ENCODE measurements at places on chromosomes 2 and 18. TPM values are rescaled to one million over a fixed set of nuclear protein-coding genes. Genes with fewer than 3 reads are reported as not detected.

The MBD2 gene
- total RNA-seq: 27.5 TPM

- H3K36me3 ChIP-seq: no peaks in the 10 kb centered on the region
- H3K27me3 ChIP-seq: peaks cover 2% of the 10 kb centered on the region
- no peak overlapping the region for H3K27ac ChIP-seq
- no peaks in the 10 kb centered on the region for H3K4me1 ChIP-seq
- DNase-seq: no peak
These were observed 59.8 kb downstream of the SOX11 start for GRCh38 chr2:5751873-5752482.

The DSG4 gene
- not detected for total RNA-seq

GRCh38 chr18:36697905-36698304 lies 130.9 kb downstream of the TPGS2 start:
- H3K4me1 ChIP-seq: peaks cover 8% of the 10 kb centered on the region
- H3K27me3 ChIP-seq: no peaks in the 10 kb centered on the region
- DNase-seq: peak; percentile 94
- H3K4me3 ChIP-seq: no peak overlapping the region
- no peaks in the 10 kb centered on the region for H3K36me3 ChIP-seq

The CDH2 gene
- total RNA-seq: 111 TPM

The DYNAP gene
- total RNA-seq: not detected

- H3K36me3 ChIP-seq: no peaks in the 10 kb centered on the region
- no peak for DNase-seq
- H3K27ac ChIP-seq: no peak overlapping the region
- H3K27me3 ChIP-seq: no peaks in the 10 kb centered on the region
These were observed 52.0 kb downstream of the KIF5C start for GRCh38 chr2:148926981-148927401.

DNA sequence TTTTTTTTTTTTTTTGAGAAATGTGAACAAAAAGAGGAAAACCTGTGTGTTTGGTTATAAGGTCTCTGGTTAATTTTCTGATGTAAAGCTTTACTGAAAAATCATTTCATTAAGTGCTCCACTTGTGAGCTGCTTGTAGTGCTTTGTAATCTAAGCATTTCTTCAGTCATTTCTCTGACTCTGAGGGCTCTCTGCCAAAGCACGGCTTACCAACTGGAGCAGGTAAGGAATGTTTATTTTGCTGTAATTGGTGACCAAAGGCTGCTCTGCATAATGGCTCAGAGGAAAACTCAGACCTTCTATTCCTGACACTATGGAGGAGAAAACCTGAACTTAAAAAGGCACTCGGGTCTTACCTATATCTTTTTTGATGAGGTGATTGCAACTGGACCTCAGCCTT lies 848.8 kb downstream of the MBD2 start:
- no peaks in the 10 kb centered on the region for H3K36me3 ChIP-seq
- no peak for DNase-seq
- no peak overlapping the region for H3K27ac ChIP-seq
- H3K4me3 ChIP-seq: no peak overlapping the region

DNA sequence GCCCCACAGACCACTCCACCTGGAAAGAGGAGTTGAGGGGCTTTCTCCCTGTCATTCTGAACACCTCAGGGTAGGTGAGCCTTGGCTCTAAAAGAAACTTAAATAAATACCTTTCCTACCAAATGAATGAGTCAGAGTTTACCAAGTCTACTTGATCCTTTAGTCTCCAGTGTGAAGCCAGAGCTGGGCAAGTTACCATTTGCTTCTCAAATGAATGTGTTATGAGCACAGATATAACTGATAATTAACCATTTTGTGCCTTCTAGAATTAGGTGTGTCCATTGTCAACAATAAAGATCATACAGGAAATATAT lies 347.7 kb downstream of the KIAA1328 start:
- no peak for DNase-seq
- no peaks in the 10 kb centered on the region for H3K4me1 ChIP-seq
- H3K4me3 ChIP-seq: no peak overlapping the region
- no peak overlapping the region for H3K27ac ChIP-seq
- H3K27me3 ChIP-seq: no peaks in the 10 kb centered on the region
- H3K36me3 ChIP-seq: no peaks in the 10 kb centered on the region

DNA sequence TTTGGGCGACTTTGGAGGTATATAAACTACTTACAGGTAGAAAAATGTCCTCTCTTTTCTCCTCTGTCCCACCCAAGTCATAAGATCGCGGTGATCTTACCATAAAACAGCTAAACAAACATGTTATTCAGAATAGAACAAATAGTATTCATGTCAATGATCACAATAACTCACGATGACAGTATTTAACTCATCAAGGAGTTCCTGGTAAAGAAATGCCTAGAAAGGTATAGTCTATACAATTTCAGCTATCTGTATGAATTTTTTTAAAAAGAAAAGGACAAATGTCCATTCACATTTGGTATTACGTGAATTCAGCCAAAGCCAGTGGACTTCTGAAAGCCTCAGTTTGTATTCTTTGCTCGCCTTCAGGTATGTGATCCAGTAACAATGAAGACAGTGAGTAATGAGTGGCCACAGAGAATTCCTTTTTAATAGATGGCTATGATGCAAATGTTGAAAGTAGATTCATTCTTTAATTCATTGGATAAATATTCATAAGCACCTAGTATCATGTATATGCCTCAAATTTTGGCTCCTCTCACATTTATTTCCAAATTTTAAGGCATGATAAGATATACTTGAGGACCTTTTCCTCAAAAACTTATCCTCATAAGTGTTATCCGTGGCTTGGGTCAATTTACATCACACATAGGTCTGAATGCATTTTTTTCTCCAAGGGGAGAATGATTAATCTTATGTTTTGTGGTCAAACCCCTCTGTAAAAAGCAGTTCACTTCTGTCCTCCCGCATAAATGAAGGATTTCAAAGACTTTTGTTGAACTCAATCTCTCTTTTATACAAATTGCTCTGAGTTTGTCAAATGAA lies 20.3 kb downstream of the ABCB11 start:
- no peak for DNase-seq
- H3K36me3 ChIP-seq: no peaks in the 10 kb centered on the region
- H3K4me3 ChIP-seq: no peak overlapping the region
- H3K27ac ChIP-seq: no peak overlapping the region
- H3K27me3 ChIP-seq: no peaks in the 10 kb centered on the region

DNA sequence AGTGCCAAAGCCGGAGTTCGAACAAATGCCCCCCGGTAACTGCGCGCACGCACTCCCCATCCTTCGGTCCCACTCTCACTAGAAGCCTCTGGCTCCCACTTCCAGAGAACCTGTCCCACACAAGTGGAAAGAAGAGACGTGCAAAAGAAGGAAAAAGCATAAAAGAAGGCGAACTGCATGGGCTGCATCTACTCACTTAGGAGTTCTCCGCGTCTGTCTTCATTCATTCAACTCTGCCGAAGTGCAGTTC lies 312 bp downstream of the NR4A2 start:
- H3K27me3 ChIP-seq: no peaks in the 10 kb centered on the region
- peak overlapping the region; percentile 88 for H3K4me3 ChIP-seq
- no peaks in the 10 kb centered on the region for H3K4me1 ChIP-seq

- H3K27me3 ChIP-seq: no peaks in the 10 kb centered on the region
- no peak overlapping the region for H3K27ac ChIP-seq
- H3K36me3 ChIP-seq: no peaks in the 10 kb centered on the region
- no peak overlapping the region for H3K4me3 ChIP-seq
- H3K4me1 ChIP-seq: no peaks in the 10 kb centered on the region
These were observed 504.7 kb downstream of the PLCL1 start for GRCh38 chr2:198309081-198309480.

The TMEM185B gene
- total RNA-seq: 16.4 TPM

DNA sequence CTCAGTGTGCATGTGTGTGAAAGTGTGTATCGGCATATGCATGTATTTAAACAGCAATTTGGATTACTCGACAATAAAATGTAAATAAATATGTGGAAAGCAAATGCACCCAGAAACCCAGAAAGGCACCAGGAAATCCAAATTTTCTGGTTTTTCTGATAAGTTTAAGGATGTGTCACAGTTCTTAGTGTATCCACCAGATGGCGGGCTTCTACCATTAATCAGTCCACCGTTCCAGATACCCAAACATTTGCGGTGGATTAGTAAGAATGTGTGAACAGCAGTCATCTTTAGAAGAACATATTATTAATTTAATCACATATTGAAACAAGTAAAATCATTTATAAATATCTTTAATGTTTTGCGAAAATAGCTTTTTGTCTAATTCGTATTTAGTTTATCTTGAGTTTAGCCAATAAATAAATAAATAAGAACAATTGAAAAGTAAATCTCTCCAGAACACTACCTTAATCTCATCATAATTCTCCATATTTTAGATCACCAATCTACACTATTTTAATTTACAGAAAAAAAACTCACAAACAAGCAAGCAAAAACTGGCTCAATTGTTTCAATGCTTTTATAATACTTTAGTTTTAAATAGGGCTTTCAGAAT lies 298.9 kb downstream of the DSEL start:
- no peaks in the 10 kb centered on the region for H3K27me3 ChIP-seq
- peak; percentile 78 for DNase-seq
- no peak overlapping the region for H3K4me3 ChIP-seq
- no peaks in the 10 kb centered on the region for H3K36me3 ChIP-seq
- no peaks in the 10 kb centered on the region for H3K4me1 ChIP-seq

DNA sequence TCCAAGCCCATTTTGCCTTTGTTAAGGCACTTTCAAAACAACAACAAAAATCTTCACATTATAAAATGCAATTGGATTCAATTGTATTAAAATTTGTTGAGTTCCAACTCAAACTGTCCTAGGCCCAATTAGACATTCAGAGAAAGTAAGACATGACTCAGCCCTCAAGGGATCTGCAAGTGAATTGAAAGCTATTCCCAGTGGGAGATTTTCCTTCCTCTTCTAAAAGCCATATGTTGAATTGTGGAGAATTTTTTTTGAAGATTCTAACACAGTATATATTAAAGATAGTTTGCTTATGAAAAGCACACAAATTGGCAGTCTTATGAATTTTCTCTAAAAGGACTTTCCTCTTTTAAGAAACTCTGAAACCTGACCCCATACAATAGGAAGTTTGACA lies 268.0 kb upstream of the PARD3B start:
- no peak overlapping the region for H3K4me3 ChIP-seq
- H3K4me1 ChIP-seq: no peaks in the 10 kb centered on the region
- H3K27me3 ChIP-seq: peaks cover 16% of the 10 kb centered on the region
- no peak overlapping the region for H3K27ac ChIP-seq

DNA sequence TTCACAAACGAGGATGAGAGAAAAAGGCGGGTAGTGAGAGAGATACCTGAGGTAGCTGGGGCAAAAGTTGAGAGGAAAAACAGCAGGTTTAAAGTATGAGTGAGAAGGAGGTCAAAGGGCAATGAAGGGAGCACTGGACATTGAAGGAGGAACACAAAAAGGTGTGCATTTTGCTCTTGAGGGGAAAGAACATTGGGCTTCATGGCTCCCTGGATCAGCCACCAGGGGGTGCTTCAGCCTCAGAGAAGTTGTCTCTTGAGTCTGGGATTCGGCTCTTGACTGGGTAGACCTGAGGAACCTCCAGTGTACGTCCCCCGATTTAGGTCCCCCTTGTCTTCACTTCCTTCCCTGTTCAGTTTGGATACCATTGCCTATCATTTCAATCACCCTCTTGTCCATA lies 128.5 kb downstream of the RAPGEF4 start:
- H3K27me3 ChIP-seq: no peaks in the 10 kb centered on the region
- H3K36me3 ChIP-seq: no peaks in the 10 kb centered on the region
- no peak overlapping the region for H3K4me3 ChIP-seq
- no peak overlapping the region for H3K27ac ChIP-seq

DNA sequence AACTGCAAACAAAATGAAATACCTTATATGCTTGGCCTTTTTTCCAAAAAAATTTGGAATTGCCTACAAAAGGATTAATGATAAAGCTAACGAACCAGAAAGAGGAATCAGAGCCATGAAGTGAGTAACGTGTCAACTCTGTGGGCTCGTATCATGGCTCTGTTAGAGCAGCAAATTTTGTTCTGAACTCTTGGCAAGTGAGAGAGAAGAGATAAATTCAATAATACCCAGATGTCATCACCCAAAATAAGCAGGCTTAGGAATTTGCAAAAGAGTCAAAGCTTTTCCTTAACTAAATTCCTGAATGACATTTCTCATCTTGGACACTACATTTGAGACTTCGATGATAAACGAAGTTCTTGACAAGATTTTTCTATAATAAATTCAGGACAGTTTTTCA lies 4.4 kb downstream of the TXNDC2 start:
- DNase-seq: no peak
- H3K27me3 ChIP-seq: no peaks in the 10 kb centered on the region
- H3K4me1 ChIP-seq: peaks cover 1% of the 10 kb centered on the region
- H3K36me3 ChIP-seq: no peaks in the 10 kb centered on the region

DNA sequence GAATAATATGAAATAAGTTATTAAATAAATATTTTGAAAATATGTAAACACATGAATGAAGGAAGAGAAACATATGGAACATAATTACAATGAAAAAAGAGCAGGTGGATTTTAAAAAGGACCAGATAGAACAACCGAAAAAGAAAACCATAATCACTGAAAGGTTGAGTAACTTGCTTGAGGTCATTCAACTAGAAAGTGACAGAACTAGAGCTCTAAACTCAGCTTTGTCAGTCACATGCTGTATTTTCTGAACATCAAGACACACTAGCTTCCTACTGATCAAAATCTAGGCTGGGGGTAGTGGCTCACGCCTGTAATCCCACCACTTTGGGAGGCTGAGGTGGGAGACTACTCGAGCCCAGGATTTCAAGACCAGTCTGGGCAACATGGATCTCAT lies 30.0 kb upstream of the ITGAV start:
- no peaks in the 10 kb centered on the region for H3K4me1 ChIP-seq
- no peak for DNase-seq
- no peaks in the 10 kb centered on the region for H3K36me3 ChIP-seq
- H3K27ac ChIP-seq: no peak overlapping the region

- no peak overlapping the region for H3K4me3 ChIP-seq
- H3K27me3 ChIP-seq: no peaks in the 10 kb centered on the region
- no peak overlapping the region for H3K27ac ChIP-seq
- DNase-seq: peak; percentile 29
- peaks cover 4% of the 10 kb centered on the region for H3K4me1 ChIP-seq
These were observed 60.1 kb downstream of the PTPN2 start for GRCh38 chr18:12823892-12824291.

The RBKS gene
- 1.1 TPM for total RNA-seq

The NFATC1 gene
- 0.36 TPM for total RNA-seq

- no peaks in the 10 kb centered on the region for H3K27me3 ChIP-seq
- DNase-seq: no peak
These were observed 69.5 kb downstream of the PTRHD1 start for GRCh38 chr2:24723665-24724064.

The MLPH gene
- total RNA-seq: 13.9 TPM

GRCh38 chr18:24538414-24539264 lies 78.2 kb downstream of the HRH4 start:
- H3K27ac ChIP-seq: no peak overlapping the region
- no peaks in the 10 kb centered on the region for H3K36me3 ChIP-seq
- H3K4me1 ChIP-seq: no peaks in the 10 kb centered on the region
- no peak for DNase-seq
- no peak overlapping the region for H3K4me3 ChIP-seq

Data from IMR-90 (cell line).